ENCODE measurements at places on chromosomes 6 and 20.

- DNase-seq, result no peak
- no peaks in the 10 kb centered on the region for H3K27me3 ChIP-seq
- no peaks in the 10 kb centered on the region for H3K36me3 ChIP-seq
- no peaks in the 10 kb centered on the region for H3K4me1 ChIP-seq
- H3K4me3 ChIP-seq, result no peak overlapping the region
- no peak overlapping the region for H3K27ac ChIP-seq
These were observed 381.6 kb downstream of the GJA1 start for GRCh38 chr6:121816906-121817540.

- H3K36me3 ChIP-seq, result no peaks in the 10 kb centered on the region
- DNase-seq, result no peak
- H3K4me3 ChIP-seq, result no peak overlapping the region
- H3K27ac ChIP-seq, result no peak overlapping the region
- H3K27me3 ChIP-seq, result no peaks in the 10 kb centered on the region
These were observed 97.8 kb downstream of the NOL4L start for GRCh38 chr20:32487381-32487780.

DNA sequence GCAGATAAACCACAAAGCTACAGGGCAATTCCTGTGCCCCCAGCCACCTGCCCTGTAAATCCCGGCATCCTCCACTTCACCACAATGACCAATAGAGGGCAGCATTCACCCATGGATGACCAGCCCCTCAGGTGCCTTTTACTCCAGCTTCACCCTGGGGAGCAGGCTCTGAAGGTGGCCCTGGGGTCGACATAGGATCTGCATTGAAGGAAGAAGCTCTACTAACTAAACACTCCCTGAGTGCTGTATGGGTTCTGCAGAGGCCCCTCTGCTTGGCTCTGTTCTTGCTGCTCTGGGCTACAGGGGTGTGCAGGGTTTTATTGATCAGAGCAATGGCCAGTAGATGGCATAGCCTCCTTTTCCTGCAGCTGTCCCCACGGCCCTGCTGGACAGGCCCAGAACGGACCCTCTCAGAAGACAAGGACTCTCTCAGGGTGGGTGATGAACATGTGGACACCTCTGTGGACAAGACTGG is 20.3 kb downstream of the CST4 start:
- H3K4me1 ChIP-seq, result no peaks in the 10 kb centered on the region
- no peak overlapping the region for H3K4me3 ChIP-seq
- H3K36me3 ChIP-seq, result no peaks in the 10 kb centered on the region

DNA sequence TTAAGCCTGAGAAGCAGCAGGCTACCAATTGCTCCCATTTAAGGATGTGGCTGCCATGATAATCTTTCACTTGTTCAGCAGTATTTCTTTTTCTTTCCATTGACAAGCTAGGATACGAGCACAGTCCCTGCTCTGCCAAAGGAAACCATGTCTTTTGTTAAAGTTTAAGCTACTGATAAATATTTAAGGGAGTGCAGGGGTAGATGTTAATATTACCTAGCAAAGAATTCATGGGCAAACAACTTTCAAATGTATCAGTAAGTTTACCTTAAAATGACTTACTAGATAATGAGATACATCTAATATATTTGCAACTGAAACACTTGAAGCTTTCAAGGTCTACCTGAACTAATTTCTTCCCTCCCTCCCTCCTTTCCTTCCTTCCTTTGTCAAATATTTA is 77.3 kb downstream of the OPN5 start:
- no peaks in the 10 kb centered on the region for H3K4me1 ChIP-seq
- H3K27ac ChIP-seq, result no peak overlapping the region
- no peak overlapping the region for H3K4me3 ChIP-seq
- no peaks in the 10 kb centered on the region for H3K27me3 ChIP-seq
- no peaks in the 10 kb centered on the region for H3K36me3 ChIP-seq

GRCh38 chr20:41992481-41992880 is 374.3 kb upstream of the CHD6 start:
- no peaks in the 10 kb centered on the region for H3K4me1 ChIP-seq
- no peak for DNase-seq
- H3K4me3 ChIP-seq, result no peak overlapping the region

- no peak overlapping the region for H3K4me3 ChIP-seq
- H3K27me3 ChIP-seq, result no peaks in the 10 kb centered on the region
- H3K27ac ChIP-seq, result peak overlapping the region; percentile 23
- peaks cover 44% of the 10 kb centered on the region for H3K36me3 ChIP-seq
These were observed 41.4 kb downstream of the BCL2L1 start for GRCh38 chr20:31681128-31681727.

Data from stomach (tissue), 19 donors.